ENCODE measurements at places on chromosomes 2 and 18.

DNA sequence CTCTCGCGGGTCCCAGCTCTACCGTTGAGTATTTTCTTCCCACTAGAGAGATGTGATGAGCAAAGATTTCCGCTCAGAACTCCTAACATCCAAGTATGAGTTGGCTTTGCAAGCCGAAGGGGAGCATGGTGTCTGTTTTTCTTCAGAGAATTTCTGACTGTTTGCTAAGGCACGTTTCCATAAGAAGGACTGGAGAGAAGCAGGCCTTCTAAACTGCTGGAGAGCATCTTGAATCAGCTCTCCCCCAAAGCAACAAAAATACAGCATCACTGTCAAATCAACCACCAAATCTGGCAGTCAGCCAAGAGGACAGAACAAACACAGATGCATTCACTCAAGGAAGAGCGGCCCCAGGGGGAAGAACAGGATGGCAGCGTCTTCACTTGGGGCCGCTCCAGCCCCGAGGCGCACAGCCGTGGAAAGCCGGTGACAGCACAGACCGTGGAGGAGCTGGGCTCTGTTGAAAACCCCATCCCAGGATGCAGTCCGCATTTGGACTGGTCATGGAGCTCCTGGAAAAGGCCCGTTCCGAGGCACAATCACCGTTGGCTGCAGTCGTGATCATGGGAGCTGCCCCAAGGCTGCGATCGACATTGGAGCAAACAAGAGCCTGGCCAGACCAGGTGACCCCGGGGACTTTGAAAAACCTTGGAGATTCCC is 101.4 kb downstream of the NFATC1 start:
- DNase-seq = peak; percentile 30

- no peak for DNase-seq
These were observed 85.6 kb downstream of the FBXO15 start for GRCh38 chr18:74062037-74062436.

DNA sequence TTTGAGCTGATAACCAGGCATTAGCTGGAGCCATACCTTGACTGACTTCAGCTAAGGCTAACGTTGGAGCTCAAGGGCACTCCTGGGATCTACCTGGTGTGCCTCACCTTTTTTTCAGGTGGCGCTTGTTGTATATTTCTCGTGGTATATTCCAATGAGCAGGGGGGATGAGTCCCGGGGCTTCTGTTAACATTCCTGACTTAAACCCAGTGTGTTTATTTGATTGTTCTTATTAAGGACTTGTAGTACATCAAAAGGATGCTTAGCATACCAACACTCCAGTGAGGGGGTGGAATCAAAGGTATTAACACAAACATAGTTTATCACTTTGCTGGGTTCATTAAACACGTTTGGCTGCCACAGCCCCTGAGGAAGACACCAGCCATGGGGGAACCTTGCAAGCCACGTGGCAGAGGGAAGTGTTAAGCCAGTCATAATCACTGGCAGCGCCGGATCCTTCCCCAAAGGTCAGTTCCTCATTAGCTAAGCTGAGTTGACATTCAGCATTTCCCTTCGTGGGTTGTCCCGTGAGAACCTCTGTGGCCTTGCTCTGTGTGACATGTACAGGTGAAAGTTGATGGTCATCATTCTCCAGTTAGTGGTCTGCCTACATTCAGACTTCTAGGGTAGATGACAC is 119.5 kb upstream of the MCFD2 start:
- DNase-seq = no peak

DNA sequence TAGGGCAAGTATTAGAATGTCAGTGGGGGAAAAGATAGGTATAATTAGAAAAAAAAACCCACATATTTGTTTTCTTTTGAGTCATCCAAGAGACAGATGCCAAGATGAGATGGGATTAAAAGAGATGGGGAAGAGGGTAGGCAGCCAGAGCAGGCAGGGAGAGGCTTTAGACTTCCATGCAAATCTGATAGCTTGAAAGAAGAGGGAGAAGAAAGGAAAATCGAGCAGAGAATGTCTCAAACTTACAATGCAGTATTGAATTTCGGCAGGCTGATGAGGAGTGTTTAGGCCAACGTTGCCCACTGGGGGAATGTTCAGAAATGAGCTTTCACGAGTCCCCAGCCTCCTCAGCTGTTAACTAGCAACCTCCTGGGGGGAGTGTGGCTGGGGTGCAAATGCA is 91.3 kb downstream of the SPATS2L start:
- no peak for DNase-seq

DNA sequence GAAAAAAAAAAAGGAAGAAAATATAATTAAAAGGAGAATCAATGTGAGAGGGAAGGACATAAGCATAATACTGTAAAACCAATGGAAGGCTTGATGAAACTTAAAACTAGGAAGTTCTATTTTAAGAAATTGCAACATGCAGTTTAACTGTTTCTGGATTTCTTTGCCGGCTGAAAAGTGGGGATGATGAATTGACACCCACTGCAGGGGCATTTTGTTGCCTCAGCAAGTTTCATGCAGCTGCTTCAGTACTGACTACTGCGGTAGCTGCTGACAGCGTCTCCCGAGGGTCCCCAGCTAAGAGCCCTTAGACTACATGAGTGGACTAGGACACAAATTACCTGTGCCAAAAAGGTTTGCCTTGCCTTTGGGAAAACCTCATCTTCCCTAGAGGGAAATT is 69.2 kb downstream of the B3GNT2 start:
- no peak for DNase-seq

GRCh38 chr2:187842978-187843847 is 289.0 kb upstream of the TFPI start:
- peak; percentile 35 for DNase-seq

- peak; percentile 7 for DNase-seq
These were observed 145.3 kb upstream of the AQP4 start for GRCh38 chr18:27010784-27011183.

GRCh38 chr2:170579511-170579910 is 135.6 kb upstream of the SP5 start:
- no peak for DNase-seq

DNA sequence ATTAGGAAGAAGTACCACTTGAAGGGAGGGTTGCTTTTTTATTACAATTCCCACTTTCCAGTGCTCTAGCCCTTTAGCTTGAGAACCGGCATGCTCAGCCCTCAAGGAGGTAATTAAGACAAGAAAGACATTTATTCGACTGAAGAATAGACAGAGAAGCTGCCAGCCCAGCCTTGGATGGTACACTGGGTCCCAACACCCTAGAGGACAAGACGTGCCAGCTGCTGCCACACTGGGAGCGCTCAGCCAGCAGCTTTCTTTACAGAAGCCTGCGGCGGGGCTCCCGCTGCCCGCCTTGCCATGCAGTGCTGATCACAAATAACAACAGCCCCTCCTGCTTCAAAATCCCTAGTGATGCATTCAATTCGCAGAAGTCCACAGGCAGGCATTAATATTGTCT is 746.3 kb upstream of the RAB6C start:
- DNase-seq = no peak
